T-helper 9 cell (primary cell): ENCODE measurements at places on chromosomes 7 and 10.

- DNase-seq: no peak
These were observed 11.2 kb downstream of the UBE2D4 start for GRCh38 chr7:43937444-43937843.

- no peak for DNase-seq
These were observed 78.4 kb upstream of the CAMK2B start for GRCh38 chr7:44403775-44404174.

- no peak for DNase-seq
These were observed 36.8 kb downstream of the TAS2R41 start for GRCh38 chr7:143514487-143514886.

DNA sequence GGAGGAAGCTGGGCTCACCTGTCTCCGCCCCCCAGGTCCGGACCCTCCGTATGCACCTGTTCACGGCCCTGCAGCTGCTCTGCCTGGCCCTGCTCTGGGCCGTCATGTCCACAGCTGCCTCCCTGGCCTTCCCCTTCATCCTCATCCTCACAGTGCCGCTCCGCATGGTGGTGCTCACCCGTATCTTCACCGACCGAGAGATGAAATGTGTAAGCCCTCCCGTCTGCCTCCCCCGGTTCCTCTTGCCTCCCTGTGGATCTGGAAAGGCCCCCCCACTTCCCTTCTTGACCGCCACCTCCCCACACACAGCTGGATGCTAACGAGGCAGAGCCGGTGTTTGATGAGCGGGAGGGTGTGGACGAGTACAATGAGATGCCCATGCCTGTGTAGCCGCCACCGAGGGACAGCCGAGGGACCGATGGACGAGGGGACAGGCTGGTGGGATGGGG is 4.6 kb downstream of the FASTK start:
- no peak for DNase-seq

DNA sequence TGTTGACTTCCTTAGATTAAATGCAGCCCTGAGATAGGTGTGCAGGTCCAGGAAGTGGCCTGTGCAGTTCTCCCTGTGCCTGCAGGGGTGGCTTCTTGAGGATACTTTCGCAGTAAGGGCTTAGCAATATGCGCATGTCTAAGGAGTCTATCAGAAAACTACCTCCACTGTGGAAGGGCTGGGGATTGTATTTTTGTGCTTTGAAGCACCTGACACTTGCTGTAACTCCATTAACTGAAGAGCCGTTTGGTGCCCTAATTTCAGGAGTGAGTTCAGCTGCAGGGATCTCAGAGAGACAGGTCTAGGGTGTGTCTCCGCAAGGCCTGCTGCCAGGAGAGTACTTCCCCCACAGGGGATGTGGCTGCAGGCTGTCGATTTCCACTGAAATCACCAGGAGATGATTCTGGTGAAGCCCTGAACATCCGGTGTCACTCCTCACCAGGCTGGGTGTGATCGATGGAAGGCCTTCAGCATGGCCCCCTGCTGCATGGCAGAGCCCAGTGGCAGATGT is 35.5 kb downstream of the IKZF1 start:
- DNase-seq: no peak

DNA sequence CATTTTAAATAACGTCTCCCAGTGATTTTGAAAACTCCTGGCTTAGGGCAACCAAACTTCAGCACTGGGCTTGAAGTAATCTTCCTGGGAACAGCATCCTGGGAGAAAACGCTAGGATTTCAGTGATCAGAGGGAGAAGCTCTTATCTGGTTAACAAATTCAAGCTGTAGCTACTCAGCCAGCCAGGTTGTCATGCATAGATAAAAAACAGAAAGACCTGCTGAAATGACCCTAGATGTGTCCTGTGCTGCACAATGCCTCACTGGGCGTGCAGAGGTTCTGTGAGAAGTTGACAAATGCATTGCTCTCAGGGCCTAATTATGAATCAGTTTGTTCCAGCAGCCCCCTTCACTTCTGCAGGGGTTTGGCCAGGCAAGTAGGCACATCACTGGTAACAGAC is 68.9 kb upstream of the CHCHD3 start:
- DNase-seq: no peak

DNA sequence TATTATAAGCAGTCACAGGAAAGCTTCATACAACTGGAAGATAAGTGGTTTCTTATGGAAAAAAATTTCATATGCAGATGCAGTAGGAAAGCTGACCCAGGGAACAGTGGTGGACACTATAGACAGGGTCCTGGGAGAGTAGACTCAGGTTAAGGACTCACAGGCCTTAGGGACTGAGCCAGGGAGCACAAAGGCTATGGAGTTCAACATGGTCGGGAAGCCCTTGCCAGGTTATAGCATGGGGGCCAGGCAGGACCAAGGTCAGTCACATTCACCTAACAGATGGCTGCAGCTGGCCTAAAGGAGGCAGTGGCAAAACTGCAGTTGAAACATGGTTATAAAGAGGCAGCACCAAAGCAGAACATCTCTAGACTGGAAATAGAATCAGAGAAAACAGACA is 54.9 kb upstream of the UNC5B start:
- no peak for DNase-seq
